ENCODE measurements at places on chromosomes 12 and 14. TPM values are rescaled to one million over a fixed set of nuclear protein-coding genes. Genes with fewer than 3 reads are reported as not detected.

DNA sequence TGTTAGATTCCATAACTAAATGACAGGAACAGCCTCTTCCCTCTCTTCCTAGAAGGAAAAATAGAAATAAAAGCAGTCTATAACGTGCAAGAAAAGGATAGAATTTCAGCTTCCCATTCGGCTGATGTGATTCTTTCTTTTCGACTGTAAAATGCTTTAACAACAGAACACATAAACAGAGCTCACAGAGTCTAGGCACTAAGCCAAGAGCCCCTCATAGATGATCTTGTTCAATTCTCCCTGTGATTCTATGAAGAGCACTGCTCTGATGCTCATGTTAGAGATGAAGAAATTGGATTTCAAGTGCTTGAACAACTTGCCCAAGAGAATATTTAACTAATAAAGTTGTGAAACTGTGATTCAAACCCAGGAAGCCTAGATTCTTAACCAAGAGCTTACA, 232.7 kb downstream of the RPAP3 start:
- DNase-seq = no peak

DNA sequence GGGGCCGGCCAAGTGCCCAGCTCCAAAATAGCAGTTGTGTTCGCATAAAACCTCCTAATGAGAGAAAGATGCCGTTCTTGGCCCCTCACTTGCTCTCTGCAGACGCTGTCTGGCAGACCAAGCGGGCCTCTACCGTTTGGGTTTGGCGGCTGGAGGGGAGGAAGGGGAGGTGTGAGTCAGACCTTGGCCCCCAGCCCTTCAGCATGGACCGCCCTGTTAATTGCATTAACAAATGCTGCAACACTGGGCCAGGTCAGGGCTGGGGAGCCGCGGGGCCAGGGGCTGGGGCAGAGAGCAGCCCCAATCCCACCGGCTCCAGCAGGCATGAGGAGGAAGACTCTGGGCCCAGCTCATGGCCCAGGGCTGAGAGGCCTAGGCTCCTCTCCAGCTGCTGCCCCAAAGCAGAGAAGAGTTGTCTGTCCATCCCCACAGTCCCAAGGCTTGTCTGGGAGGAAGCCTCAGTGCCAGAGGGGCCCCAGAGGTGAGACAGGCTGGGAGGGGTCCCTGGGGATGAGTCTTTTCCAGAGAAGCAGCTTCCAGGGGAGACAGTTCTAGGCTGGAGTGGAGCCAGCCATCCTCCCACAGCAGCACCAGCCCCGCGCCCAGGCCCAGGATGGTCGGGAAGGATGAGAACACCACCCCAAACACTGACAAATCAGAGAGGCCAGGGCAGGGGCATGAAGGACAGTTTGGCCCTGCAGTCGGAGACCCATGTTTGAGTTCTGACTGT, 16.9 kb downstream of the LTBP2 start:
- DNase-seq = peak; percentile 95

DNA sequence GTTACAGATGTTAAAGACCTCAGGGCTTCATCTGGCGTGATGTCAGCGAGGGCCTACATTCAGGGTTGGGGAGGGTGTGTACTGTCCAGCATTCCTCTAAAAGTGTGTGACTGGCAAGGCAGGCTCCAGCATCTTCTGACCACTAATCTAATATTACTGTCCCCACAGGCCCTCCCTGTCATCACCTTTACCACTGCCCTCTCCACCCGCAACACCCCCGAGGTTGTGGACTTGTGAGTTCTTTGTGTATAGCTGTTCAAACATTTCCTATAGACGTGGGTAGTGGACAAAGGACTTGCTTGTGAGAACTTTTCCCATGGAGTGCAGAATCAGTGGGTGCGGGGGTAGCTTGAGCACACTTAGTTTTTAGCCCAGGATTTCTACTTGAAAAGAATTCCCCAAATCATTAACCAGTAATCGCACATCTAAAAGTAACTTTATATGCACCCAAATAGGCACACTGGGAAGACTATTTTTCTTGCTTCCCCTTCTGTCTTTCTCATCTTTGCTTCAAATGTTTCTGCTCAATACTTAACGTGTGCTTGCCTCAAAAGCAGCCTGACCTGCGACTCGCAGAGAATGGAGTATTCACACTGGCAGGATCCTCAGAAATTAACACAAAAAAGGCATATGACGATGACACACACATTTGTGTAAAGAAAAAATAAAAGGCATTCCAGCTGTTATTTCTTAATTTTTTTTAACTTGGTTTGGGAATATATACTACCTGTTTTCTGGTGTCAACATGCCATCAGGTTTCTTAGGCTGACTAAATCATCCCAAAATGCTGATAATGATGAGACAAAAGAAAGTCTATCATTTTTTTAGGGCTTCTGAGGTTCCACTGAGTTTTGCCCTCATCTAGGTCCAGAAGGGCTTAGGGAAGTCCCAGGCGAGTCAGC, 158.4 kb upstream of the HIF1A start:
- DNase-seq = no peak

DNA sequence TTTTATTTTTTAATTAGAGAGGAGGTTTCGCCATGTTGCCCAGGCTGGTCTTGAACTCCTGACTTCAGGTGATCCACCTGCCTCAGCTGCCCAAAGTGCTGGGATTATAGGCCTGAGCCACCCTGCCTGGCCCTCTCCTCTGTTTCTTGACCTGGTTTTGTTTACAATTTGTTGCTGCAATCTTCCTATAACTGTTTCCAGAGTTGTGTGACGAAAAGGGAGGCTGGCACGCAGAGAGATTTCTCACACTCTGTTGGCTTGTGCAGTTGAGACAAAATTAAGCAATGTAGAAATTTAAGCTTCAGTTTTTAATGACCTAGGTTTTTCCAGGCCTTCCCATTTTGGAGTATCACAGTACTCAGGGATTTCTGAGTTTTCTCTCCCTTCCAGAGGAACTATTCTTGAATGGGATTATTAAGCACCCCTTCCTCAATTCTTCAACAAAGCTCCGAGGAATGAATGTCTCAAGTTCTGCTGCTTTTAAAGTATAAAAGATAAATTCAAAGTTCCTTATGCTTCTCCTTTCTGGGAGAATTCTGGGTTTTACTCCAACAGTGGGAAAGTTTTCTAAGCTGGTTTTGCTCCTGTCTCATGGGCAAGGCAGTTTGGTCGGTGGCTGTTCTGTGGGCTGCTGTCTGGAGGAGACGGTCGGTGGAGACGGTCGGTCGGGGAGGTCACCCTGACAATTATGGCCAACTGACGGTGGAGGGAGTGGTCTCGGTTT, 20.4 kb upstream of the FOS start:
- peak; percentile 89 for DNase-seq

The SLC2A14 gene
- 2.4 TPM for total RNA-seq

The EFS gene
- 20.2 TPM for total RNA-seq

Measured in posterior vena cava (tissue), 2 donors.